ENCODE measurements at places on chromosomes 5 and 9.
A peak's percentile ranks its signal among the peaks of the same experiment; 100 is the strongest.

DNA sequence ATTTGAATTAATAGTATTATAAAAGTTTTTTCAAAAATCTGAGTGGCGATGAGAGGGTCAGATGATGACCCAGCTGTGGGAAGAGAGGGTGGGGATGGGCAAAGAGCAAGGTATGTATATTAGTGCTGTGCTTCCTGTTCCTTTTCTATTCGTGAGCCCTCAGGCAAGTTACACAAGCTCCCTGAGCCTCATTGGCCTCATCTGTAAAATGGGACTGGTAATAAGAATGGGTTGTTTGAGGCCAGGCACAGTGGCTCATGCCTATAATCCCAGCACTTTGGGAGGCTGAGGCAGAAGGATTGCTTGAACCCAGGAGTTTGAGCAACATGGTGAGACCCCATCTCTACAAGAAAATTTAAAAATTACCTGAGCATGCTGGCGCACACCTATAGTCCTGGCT is 24.0 kb upstream of the MLANA start:
- DNase-seq = no peak

DNA sequence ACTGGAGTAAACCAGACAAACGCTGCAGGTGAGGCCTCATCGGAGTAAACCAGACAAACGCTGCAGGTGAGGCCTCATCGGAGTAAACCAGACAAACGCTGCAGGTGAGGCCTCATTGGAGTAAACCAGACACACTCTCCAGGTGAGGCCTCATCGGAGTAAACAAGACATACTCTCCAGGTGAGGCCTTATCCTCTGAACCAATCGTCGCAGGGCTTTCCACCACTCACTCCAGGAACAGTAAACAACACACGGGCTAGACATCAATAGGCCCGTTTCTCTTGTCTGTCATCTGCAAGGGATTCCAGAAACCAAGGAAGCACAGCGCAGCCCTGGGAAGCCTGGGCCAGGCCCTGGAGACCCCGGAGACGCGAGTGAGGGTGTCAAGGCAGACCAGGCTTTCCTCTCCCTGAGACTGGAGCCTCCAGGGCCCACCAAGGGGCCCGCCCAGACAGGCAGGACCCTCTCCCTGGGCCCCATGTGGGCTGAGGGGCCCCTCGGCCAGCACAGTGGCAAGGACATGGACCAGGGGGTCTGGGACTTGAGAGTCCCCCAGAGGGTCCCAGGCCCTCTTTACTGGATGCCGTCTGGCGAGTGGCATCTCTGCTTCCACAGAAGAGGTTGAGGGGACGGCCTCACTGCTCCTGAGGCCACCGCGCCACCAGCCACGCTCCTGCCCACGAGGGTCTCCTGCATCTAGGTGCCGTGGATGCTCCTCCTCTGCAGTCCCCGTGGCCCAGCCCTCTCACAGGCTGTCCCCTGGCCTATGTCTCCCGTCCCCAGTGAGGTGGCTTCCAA is 26.4 kb upstream of the NSMF start:
- peak; percentile 92 for DNase-seq

DNA sequence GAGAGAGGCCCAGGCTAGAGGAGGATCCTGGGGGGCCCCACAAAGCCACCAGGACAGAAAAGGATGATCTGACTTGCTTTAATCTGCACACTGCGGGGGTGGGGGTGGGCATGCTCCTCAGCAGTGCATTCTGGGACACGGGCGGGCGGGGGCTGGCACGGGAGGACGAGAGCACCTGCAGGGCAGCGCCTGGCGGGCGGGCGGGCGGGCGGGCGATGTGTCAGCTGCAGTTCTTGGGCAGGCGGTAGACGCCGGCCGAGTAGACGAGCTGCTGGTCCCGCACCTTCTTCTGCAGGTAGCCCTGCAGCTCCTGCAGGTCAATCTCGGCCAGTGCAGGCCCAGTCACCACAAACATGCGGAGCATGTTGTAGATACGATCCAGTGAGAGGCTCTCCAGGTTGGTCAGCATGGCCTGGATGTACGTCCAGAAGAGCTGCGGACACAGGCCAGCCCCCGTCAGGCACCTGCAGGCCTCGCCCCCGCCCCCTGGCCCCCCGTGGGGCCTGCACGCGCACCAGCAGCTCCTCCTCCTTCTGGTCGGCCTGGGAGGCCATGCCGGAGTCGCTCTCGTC is 3.0 kb upstream of the TMEM210 start:
- no peak for DNase-seq

DNA sequence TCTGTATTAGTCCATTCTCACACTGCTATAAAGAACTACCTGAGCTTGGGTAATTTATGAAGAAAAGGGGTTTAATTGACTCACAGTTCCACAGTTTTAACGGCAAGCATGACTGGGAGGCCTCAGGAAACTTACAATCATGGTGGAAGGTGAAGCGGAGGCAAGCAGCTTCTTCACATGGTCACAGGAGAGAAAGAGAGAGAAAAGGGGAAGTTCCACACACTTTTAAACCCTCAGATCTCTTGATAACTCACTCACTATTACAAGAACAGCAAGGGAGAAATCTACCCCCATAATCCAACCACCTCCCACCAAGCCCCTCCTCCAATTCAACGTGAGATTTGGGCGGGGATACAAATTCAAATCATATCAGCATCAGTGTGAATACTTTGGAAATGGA is 133.4 kb upstream of the SLC30A5 start:
- no peak for DNase-seq

- no peak for DNase-seq
These were observed 27.4 kb downstream of the OXCT1 start for GRCh38 chr5:41842777-41843176.

GRCh38 chr9:137545123-137545522 is 5.1 kb downstream of the PNPLA7 start:
- DNase-seq = no peak

- DNase-seq = no peak
These were observed 245.4 kb upstream of the FBXL7 start for GRCh38 chr5:15254607-15255006.

- no peak for DNase-seq
These were observed 110.3 kb upstream of the LARP1 start for GRCh38 chr5:154644745-154645411.

GRCh38 chr5:69444127-69444754 is 29.3 kb downstream of the MARVELD2 start:
- DNase-seq = no peak

- no peak for DNase-seq
These were observed 4.1 kb downstream of the TRIO start for GRCh38 chr5:14147210-14147609.

- no peak for DNase-seq
These were observed 160.0 kb upstream of the DMRTA1 start for GRCh38 chr9:22286661-22287060.

DNA sequence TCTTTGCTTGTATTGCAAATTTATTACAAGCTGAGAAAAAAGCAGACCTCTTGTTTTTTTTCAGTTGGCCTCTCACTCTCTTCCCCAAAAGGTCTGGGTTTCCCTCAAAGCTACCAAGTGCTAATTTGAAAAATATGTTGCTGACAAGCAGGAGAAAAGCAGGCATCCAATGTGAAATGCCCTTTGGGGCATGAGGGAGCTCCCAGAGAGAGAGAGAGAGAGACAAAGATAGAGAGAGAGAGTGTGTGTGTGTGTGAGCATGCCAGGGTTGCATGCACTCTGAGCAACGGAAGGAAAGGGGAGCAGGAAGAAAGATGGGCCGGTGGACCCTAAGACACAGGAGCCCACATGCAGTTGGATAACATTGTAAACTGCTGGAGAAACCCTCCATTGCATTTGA is 358.4 kb downstream of the TMEM38B start:
- no peak for DNase-seq

DNA sequence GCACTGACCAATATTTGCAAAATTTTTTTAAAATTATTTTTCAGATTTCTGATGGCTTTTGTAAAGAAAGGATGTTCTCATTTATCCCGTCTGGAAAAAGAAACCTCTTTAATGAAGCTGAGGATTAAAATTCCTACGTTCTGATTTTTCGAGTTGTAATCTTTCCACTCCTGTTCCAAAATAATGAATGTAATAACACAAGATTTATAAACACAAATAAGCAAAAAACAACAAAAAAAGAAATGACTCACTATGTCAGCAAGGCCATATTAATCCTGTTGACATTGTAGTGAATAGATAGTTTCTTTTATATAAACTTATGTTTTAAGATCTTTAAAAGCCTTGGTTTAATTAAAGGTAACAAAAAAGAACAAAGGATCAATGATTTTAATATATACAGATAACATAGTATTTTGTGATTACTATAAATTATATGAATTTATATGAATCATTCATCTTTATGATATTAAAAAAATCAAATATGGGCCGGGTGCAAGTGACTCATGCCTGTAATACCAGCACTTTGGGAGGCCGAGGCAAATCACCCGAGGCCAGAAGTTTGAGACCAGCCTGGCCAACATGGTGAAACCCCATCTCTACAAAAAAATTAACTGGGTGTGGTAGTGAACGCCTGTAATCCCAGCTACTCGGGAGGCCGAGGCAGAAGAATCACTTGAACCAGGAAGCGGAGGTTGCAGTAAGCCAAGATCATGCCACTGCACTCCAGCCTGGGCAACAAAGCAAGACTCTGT is 336.6 kb upstream of the DAB2 start:
- no peak for DNase-seq

DNA sequence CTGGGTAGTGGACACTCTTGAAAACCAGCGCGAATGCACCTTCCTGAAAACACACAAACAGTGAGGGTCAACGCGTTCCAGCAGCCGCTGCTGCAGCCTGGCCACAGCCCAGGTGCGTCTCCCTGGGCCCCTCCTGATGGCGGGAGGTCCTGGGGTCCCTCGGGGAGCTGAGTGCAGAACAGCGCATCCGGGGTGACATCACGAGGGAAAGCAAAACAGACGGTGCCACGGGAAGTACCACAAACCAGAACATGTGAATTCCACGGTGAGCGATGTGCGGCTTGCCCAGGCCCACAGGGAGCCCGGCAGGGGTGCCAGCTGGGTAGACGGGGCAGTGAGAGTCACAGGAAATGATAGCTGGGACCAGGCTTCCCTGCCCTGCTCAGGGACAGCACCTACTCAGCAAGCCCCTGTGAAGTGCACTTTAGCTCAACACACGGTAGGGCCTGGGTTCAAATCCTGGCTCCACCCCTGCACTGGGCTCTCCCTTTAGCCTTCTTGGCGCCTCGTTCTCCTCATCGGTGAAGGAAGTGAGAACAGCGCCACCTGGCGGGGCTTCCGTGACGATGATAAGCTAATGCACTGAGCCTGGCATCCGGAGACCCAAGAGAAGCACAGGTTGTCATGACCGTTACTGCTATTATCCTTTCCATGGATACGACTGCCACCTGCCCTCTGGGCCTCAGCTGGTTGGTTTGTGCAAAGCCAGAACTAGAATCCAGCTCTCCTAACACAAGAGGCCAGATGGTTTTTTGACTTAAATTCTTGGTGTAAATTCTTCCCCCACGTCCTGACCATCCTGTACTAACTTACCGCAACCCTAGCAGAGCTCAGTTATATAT is 24.6 kb downstream of the GFPT2 start:
- DNase-seq = no peak

DNA sequence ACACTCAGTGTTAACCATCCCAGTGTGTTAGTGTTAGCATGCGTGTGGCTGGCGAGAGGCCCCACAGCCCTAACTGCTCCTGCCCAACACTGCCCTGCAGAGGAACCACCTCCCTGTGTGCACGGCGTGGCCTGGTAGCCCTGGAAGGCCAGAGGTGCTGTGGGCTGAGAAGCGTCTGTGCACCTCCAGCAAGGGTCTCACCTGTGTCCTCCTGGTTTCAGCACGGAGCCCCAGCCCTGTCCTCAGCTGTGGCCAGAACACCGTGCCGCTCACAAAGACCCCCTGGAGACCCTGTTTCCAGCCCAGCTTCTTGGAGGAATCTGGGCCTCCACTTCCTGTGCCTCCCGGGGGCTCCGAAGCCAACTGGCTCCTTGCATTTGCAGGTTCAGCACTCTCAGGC is 56.1 kb upstream of the NRARP start:
- DNase-seq = no peak

GRCh38 chr5:175750511-175750931 is 92.7 kb downstream of the HRH2 start:
- no peak for DNase-seq

GRCh38 chr5:67824852-67825251 is 390.7 kb upstream of the PIK3R1 start:
- no peak for DNase-seq

- DNase-seq = no peak
These were observed 1652.4 kb upstream of the ACO1 start for GRCh38 chr9:30732060-30732459.

Data from NCI-H510A (cell line).